ENCODE measurements at places on chromosomes 16 and 17.

DNA sequence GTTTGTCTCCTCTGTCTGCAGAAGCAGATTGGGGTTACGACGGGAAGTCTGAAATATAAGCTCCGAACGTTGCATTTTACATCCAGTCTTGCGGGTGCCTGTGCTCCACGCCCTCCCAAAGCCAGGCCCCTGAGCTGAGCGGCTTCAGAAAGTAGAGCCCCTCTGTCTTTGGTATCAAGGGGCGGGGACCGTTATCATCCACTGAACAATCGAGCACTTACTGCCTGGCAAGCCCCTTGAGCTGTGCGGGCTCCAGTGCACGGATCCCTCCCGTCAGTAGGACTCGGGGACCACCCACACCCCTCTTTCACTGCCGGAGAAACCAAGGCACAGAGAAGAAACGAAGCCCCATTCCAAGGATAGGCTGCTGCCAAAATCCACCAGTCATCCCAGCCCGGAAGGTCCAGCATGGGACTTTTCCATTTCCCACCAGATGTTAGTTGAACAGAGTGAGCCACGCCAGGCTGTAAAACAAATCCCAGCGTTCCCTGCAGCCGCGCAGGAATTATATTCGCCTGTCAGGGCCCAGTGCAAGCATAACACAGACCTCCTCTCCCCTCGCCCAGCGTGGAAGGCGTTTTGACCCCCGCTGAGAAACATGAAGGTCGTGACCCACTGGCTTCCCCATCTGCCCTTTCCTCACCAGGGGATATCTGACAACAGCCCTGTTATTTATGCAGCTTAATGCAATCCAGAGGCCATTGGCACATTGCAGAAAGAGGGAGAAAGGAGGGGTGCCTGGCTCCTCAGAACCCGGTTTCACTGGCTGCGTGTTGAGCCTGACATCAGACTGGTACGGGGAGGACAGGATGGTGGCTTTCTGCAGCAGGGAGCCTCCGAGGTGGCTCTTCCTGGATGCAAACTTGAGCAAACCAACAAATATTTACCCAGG, 212.2 kb upstream of the FOXF1 start:
- no peak for DNase-seq

- no peak for DNase-seq
These were observed 144.1 kb downstream of the PARN start for GRCh38 chr16:14485811-14486519.

GRCh38 chr17:50482516-50482915, 3.9 kb downstream of the RSAD1 start:
- DNase-seq: no peak

DNA sequence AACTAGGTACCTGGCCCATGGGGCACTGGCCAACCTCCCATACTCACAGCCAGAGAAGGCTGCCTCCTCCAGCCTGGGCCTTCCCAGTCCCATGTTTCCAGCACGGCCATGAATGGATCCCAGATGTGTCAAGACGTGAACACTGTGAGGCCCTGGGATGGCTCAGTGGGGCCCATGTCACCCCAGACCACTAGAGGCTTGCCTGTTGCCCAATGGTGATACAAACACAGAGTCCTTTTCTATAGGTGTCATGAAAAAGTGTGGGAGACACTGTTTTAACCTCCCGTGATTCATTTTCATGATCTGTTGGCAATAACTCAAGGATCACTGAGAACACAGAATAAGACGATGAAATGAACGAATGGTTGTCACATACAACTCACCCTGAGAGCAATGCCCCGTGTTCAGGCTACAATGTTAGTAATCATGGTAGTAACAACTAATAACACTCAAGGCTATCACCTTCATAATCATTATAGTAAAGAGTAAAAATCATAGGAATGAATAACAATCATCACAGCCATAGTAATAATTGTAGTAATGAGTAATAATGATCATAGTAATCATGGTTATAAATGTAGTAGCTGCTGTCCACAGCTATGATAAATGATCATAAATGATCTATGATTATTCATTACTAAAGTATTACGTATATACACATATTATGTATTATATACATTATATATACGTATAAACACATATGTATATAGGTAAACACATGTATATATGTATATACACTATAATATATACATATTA, 64.0 kb downstream of the DYNLRB2 start:
- DNase-seq: no peak

DNA sequence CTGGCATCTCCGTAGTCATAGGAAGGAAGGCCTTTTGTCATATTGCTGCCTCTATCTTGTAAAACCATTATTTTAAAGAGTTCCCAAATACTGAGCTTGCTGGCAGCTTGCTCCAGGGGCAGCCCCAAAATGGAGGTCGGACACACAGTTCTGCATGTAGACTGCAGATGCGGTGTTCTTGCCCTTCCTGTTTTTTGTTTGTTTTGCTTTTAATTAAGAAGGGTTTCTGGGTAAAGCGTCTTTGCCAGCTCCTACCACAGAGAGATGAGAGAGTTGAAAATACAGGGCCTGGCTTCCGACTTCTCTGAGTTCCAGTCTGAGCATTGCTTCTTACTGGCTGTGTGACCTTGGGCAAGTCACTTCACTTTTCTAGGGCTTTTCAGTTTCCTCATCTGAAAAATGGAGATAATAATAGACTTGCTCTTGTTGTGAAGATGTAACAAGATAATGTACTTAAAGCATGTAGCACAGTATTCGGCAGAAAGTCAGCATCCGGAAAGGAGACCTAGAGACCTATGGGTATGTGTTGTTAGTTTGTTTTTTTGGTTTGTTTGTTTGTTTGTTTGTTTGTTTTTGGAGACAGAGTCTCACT, 67.8 kb upstream of the GSE1 start:
- no peak for DNase-seq

DNA sequence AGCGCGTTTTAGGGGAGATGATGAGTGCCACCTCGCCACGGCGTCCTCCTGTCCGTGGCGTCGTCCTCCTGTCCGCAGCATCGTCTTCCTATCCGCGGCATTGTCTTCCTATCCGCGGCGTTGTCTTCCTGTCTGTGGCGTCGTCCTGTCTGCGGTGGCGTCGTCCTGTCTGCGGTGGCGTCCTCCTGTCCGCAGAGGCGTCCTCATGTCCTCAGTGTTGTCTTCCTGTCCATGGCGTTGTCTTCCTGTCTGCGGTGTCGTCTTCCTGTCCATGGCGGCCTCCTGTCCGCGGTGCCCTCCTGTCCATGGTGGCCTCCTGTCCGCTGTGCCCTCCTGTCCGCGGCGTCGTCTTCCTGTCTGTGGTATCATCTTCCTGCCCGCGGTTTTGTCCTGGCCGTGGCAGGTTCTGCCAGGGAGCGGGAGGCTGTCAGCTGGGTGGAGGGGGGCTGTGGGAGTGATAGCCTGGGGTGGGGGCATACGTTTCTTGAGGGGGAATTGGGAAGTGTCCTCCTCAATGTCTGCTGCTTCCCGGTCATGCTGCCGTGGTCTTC, 30.9 kb downstream of the TBCD start:
- no peak for DNase-seq

DNA sequence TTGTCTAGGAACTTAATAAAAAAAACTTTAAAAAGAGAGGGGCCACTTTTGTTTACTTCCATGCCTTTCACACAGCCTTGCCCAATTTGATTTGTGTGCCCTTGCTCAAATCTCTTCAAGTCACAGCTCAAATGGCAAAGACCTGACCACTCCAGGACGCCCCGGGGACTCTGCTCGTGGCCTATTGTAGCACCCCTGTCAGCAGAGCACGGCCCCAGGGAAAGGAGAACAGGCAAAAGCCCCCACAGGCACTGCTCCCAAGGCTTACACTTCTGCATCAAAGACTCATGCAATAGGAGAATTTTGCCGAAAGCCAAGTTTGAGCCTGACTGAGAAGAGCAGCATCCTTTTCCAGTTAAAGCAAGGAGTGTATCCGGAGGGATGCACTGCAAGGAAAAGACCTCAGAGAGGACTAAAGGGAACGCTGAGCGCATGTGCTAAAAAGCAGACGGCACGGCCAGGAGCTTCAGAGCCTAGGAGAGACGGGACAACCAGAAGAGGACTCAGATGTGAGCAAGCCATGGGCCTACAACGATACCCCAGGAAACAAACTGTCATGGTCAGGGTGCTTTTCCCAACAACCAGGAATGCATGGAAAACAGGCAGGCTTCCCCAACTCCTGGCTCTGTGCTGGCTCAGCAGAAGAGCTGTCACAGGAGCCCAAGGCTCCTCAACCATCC, 8.2 kb downstream of the CREBBP start:
- DNase-seq: no peak

GRCh38 chr17:8739097-8739496, 5.5 kb downstream of the CCDC42 start:
- no peak for DNase-seq

- no peak for DNase-seq
These were observed 64.6 kb downstream of the KPNA2 start for GRCh38 chr17:68100000-68100641.

DNA sequence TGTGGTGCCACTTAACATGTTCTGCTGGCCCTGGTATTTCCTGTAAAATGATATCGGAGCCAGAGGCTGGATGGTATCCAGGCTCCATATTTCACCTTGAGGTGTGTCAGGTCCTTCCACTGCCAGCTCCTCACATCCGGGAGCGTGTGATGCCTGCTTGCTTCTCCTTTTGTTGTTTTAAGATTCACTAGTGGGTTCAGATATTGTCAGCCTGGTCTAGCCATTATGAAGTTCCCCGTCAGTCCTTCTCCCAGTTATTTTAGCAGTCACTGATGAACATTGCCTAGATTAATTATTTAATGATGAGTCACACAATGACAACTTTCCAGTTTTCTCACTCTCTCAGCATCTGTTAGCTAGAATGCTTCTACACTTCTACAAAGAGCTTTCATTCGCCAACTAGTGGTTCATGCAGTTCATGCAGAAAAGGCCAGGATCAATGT, 11.3 kb downstream of the DNAAF1 start:
- no peak for DNase-seq

DNA sequence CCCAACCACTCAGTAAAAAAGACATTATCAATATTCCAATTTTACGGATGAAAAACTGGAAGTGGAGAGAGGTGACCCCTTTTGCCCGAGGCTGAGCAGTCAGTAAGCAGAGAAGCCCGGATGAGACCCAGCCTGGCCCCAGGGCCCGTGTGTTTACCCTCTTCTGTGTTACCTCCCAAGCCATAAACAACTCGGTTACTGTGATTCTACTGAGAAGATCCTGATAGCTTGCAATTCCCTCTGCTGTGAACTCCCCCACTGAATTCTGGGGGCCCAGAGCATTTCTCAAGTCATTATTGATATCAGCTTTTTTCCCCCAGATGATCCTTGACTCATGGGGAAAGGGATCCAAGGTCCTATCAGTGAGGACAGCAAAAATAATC, 482.6 kb upstream of the ERCC4 start:
- DNase-seq: no peak

DNA sequence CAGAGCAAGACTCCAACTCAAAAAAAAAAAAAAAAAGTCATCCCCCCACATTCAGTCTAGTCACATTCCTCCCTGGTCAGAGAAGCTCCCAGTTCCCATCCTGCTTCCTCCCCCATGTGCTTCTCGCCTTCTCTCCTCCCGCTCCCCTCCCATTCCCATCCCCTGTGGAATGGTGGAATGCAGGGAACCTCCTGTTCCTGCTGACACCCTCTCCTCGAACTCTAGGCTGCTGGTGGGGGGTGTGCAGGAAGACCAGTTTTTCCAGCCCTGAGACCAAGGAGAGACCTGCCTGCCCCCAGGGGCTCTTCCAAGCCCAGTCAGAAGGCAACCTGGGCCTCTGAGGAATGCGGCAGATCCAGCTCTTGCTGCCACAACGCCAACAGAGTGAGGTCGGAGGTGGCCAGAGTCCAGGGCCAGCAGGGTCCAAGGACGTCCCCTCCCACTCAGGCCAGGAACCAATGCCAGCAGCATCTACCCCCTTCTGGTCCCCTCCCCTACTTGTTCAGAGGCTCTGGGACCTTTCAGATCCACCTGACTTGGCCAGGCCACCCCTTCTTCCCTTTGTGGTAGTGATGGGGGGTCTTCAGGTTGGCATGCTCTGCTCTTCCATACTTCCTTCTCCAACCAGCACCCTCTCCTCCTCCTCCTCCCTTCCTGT, 39.3 kb upstream of the TAC4 start:
- DNase-seq: no peak

DNA sequence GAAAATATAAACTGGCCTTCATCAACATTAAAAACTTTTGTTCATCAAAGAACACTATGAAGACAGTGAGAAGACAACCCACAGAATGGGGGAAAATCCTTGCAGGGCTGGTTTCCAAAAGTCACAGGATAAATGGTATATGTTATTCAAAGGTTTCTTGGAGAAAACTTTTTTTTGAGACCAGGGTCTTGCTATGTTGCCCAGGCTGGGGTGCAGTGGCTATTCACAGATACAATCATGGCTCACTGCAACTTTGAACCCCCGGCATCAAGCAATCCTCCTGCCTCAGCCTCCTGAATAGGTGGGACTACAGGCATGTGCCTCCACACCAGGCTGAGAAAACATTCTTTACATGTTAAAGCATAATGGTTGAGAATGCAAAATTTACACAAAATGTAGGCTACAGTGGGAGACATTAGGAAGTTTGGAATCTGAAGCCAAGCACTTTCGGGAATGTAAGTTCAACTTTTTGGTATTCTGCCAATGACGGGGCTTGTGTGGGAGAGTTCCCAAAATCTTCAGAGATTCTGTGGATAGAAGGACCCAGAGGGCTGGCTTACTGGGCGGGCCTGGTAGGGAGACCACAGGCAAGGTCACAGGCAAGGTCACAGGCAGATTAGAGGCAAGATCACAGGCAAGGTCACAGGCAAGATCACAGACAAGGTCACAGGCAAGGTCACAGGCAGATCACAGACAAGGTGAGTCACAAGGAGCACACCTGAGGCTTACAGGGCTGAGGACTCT, 24.2 kb upstream of the ATP2A3 start:
- DNase-seq: no peak

GRCh38 chr17:5019475-5019956, 15.7 kb downstream of the SLC52A1 start:
- no peak for DNase-seq

GRCh38 chr17:64728041-64728695, 66.1 kb upstream of the SMURF2 start:
- DNase-seq: no peak

GRCh38 chr17:56897646-56898424, 16.0 kb downstream of the TRIM25 start:
- DNase-seq: no peak

DNA sequence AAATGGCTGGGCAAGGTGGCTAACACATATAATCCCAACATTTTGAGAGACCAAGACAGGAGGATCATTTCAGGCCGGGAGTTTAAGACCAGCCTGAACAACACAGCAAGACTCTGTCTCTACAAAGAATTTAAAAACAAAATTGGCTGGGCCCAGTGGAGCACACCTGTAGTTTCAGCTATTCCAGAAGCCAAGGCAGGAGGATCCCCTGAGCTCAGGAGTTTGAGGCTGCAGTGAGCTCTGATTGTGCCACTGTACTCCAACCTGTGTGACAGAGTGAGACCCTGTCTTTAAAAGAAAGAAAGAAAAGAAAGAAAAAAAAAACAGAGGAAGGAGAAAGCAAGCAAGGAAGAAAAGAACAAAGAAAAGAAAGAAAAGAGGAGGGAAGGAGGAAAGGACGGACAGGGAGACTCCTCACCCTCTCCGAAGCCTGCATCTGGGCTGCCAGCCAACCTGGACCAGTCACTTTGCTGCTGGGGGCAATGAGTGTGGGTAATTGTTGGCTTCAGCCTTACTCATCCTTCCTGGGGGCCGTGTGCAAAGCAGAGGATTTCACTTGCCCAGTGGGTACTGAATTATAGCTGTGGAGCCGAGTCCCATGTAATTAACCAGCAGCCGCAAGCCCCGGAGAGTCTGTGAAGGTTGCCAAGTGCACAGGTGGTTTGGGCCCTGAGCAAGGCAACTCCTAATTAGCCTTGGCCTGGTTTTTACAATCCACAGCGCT, 6.7 kb upstream of the MT4 start:
- no peak for DNase-seq

- DNase-seq: no peak
These were observed 16.5 kb downstream of the TENT4B start for GRCh38 chr16:50169555-50170096.

GRCh38 chr17:7219229-7219811, 316 bp downstream of the DLG4 start:
- DNase-seq: no peak

Measured in stimulated activated CD8-positive, alpha-beta memory T cell treated with anti-CD3 and anti-CD28 coated beads, Interleukin-4, amount 100 ng/mL, for 1 hour (primary cell).